Activated CD8-positive, alpha-beta memory T cell treated with anti-CD3 and anti-CD28 coated beads for 1 hour (primary cell): ENCODE measurements at places on chromosomes 13 and 19.

DNA sequence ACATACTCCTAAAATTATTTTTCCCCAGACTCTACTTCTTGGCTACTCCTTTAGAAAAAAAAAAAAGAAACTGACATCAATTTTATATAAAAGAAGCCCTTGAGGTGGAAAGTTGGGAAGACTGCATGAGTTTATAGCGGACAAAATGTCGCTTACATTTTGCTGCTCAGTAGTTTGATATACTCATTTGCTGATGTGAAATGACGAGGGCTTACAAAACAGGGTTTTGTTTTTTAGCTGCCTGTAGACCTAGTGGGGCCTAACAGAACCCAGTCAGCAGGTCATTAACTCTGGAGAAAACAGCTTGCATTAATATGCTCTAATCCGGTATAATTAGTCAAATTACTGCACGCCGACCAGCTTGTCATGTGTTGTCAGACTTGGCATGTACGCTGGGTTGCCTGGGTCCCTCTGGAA, 37.6 kb upstream of the MAB21L1 start:
- no peak for DNase-seq

DNA sequence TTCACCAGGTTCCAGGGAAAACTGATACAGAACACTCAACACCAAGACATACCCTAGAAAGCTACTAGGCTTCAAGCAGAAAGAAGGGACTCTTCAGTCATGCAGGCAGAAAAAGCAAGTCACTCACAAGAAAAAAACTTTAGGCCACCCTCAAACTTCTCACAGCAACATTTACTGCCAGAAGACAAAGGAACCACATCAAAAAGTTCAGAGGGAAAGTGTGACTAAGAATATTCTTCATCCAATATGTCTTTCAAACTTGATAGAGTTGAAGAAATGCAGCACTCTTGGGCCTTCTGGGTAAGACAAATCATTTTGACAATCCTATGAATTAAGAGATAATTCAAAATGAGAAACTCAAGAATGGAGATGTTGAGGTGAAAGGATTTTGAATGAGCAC, 7.7 kb downstream of the DZIP1 start:
- DNase-seq = no peak

- DNase-seq = no peak
These were observed 17.9 kb downstream of the FBN3 start for GRCh38 chr19:8131517-8131916.

DNA sequence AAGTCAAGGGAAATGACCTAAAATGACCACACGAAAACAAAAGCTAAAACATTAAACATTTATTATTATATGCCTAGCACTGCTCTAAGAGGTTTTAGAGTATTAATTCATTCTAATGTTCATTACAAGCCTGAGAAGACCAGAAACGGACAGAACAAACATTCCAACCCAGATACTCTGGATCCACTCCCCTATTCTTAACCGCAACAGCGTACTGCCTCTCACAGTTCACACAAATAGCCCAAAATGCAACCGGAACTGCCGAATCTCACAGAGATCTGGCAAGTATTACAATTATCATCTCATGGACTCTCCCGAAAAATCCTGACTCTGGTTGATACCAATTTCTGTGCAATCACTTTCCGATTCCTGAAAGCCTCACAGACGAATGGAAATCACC, 1.4 kb downstream of the ZNF780B start:
- no peak for DNase-seq

- DNase-seq = no peak
These were observed 572.5 kb downstream of the LIG4 start for GRCh38 chr13:107642831-107643230.

GRCh38 chr13:104962411-104962810, 1573.1 kb downstream of the EFNB2 start:
- no peak for DNase-seq

DNA sequence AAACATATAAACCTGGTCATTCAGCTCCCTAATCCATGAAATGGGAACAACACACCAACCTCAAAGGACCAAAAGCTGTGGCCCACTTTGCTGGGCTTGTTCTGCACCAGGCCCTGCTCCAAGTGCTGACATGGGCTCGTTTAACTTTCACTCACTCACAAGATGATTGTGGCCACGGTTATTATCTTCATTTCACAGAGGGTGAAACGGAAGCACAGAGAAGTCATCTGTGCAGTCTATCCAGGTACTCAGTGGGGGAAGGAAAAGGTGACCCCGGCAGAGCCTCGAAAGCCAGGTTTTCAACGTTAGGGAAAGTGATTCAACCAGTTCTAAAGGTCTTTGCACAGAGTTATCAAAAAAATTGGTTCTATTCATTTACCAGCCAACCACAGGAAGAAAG, 68.0 kb downstream of the CRYL1 start:
- no peak for DNase-seq

DNA sequence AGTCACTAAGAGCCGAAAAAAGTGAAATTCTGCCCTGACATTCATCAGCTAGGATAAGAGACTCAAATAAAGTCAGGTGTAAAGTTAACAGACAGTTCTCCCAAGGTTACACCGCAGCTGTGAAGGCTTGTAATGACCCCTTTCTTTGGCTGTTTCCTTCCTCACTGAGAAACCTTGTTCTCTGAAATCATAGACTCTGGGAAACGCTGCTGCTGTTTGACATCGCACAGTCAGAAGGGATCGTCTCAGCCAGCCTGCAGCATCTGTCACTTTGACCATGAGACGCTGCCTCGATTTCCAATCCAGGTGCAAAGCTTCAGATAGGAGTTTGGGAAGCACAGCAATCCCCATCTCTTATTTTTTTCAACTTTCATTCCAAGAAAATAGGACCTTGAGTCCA, 678 bp downstream of the BCAT2 start:
- no peak for DNase-seq

DNA sequence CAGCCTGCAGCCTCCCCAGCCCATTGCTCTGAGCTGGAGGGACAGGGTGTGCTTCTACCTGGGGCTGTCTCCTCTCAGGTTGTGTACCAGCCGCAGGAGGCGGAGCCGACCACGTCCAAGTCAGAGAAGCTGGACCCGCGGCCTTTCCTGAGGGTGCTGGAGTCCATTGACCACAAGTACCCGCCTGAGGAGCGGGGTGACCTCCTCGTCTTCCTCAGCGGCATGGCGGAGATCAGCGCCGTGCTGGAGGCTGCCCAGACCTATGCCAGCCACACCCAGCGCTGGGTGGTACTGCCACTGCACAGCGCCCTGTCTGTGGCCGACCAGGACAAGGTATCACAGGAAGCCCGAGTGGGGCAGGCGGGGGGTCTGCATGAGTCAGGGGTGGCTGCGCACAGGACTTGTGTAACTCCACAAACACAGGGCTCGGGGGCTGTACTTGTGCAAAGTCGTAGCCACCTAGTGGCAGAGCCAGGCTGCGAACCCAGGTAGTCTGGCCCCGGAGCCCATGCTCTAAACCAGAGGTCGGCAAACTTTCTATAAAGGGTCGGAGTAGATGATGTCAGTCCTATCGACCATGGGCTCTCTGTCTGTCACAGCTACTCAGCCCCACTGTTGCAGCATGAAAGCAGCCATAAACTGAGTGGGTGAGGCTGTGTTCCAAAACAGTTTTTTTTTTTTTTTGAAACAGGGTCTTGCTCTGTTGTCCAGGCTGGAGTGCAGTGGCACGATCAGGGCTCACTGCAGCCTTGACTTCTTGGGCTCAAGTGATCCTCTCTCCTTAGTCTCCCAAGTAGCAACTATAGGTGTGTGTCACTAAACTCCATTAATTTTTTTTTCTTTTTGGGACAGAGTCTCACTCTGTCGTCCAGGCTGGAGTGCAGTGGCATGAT, 8.9 kb downstream of the DHX34 start:
- DNase-seq = no peak

DNA sequence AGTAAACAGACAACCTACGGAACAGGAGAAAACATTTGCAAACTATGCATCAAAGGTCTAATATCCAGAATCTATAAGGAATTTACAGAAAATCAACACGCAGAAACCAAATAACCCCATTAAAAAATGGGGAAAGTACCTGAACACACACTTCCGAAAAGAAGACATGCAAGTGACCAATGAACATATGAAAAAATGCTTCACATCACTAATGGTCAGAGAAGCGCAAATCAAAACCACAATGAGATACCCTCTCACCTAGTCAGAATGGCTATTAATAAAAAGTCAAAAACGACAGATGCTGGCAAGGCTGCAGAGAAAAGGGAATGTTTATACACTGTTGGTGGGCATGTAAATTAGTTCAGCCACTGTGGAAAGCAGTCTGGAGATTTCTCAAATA, 29.5 kb downstream of the SLC25A15 start:
- DNase-seq = no peak

DNA sequence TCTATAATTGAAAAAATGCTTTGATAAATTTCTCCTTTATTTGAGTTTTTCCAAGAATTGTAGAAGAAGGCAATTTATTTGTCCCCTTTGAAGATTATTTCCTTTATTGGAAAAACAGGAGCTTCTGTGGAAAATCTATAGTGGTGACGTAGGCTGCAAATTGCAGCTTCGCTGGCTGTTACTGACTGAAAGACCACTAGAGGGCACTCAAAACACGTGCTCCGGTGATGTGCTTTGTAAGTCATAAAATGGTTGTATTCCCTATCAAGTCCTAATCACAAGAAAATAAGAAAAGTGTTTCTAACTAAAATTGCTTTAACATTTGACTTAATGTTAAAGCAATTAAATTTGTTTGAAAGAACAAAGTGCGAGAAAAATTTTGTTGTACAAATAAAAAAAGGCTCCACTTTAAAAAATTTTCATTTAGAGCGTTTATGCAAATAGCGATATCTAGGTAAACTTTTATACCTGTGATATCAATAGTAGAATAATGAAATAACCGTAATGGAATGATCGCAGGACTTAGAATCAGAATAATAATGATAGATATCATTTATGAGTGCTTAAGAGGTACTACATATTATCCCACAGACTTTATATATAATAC, 638.2 kb upstream of the SPRY2 start:
- no peak for DNase-seq

- DNase-seq = no peak
These were observed 69.2 kb upstream of the KCTD15 start for GRCh38 chr19:33727331-33727998.

- no peak for DNase-seq
These were observed at the start of gene OVOL3 for GRCh38 chr19:36110487-36111199. OVOL3 (plus strand) TSS chr19:36111143; CDS start chr19:36111203, 60 bp downstream.

GRCh38 chr19:42468273-42468796, 25.6 kb upstream of the CXCL17 start:
- no peak for DNase-seq

- DNase-seq = no peak
These were observed 31.2 kb upstream of the RCBTB2 start for GRCh38 chr13:48564056-48564455.

DNA sequence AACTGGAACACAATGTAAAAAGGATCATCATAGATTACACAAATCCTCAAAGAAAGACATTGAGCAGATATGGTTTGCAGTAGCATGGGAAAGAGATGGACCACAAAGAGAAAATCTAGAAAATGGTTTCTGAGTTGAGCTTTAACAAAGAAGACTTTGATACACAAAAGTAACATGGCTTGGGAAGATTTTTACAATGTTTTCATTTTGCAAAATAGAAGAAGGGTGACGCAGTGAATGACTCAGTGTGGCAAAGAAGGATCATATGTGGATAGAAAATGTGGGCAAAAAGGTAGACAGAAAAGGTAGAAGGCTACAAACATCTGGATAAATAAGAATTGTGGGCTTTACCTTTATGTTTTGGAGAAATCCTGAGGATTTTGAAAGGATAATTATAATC, 1220.5 kb downstream of the PCDH17 start:
- DNase-seq = no peak

GRCh38 chr13:59690857-59691500, 472.7 kb downstream of the DIAPH3 start:
- DNase-seq = no peak

- DNase-seq = no peak
These were observed 1930.2 kb downstream of the OLFM4 start for GRCh38 chr13:54958781-54959180.

- no peak for DNase-seq
These were observed 8.8 kb downstream of the NDUFA11 start for GRCh38 chr19:5894704-5895349.

GRCh38 chr13:44131069-44131614, 242.5 kb upstream of the SERP2 start:
- DNase-seq = no peak

GRCh38 chr19:15116856-15117255, 9.7 kb downstream of the SYDE1 start:
- no peak for DNase-seq

DNA sequence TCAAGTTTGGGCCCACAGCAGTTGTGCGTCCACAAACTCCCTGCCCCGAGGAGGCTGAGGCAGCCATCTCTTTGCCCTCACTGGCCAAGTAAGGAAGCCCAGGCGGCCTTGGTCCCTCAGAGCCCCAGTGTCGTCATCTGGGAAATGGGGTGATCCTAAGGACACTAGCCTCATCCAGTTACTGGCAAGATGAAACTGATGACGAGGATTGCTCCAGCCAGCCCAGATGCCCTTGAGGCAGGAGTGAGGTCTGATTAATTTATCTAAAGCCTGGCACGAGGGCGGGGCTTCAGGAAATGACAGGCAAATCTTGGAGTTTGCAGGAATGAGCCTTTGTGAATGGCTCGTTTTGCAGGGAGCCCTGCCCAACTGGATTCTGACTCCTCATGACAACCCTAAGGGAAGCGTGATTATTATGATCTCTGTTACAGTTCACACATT, 5.6 kb downstream of the LIPE start:
- DNase-seq = no peak

GRCh38 chr19:46759817-46760333, 13.6 kb upstream of the STRN4 start:
- DNase-seq = no peak

DNA sequence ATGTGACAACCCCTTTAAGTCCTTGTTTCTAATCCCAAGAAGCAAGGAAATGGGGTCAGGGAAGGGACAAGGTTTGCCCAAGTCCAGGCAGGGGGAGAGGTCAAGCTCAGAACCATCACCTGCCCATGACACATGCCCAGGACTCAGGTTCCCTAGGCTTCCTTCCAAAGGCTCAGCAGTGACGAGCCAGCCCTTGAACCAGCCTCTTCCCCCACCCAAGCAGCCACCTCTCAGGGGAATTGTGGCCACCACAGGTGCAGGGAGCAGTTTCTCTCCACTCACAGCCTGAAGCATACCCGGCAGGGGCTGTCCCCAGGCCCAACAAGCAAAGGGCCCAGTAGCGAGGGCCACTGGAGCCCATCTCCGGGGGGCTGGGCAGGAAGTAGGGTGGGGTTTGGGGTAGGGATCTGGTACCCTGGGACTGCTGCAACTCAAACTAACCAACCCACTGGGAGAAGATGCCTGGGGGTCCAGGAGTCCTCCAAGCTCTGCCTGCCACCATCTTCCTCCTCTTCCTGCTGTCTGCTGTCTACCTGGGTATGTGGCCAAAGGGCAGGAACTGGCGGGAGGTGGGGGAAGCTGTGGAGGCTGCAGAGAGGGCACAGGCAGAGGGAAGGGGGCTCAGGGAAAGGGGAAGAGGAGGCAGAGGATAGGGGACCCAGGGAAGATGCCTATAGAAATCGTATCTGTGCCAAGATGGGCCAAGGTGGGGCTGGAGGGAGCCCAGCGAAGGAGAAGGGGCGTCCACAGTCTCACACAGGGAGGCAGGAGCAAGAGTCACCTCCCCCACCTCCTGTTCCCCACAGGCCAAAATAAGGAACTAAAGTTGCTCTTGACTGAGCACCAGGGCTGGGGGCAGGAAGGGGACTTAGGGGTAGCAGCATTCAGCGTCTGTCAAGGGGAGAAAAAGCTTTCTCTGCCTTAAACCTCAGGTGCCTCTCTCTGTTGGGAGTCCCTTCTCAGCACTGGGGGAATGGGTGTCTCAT, at the start of gene CD79A:
Gene CD79A (plus strand): TSS at position 433 of the 986 bp plus-strand sequence. CDS start 26 bp downstream, at position 459.
- no peak for DNase-seq

- DNase-seq = no peak
These were observed 3.4 kb downstream of the PALM3 start for GRCh38 chr19:14058182-14059092.
